ENCODE measurements at places on chromosomes 12 and 14. TPM values are rescaled to one million over a fixed set of nuclear protein-coding genes. Genes with fewer than 3 reads are reported as not detected.

DNA sequence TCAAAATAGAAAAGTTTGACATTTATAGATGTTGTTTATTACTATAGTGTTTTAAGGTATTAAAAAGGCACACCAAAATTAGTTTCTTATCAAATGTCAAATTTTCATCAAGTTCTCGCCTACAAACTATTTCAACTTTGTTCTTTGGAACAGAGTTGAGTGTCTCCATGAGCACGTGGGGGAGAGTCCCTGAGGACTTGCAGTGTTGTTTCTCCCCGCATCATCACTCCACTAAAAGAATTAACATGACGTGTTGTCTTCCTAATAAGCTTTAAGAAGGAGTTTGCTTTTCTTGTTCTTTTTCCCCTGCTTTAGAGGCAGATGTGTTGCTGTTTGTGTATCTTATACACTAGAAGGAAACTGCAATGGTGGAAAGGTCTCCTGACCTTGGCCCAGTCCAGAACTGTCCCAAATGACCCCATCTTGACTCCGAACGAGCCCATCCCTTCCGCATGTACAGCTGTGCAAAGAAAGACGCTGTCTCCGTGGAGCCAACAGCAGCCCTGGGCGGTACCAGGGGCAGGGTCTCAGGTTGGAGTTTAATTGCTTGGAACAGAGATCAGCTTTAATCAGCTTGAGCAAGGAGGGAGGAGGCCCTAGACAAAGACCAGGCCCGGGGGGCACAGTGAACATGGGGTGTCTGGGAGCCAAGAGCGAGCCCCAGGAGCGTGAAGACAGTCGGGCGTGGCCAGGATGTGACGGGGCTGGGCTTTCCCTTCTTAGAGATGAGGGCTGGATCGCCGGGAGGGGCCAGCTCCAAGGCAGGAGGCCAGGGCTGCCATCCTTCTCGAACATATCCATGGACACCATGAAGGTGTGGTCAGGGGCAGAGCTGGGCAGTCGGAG lies 215.4 kb upstream of the RTL1 start:
- no peak for DNase-seq

GRCh38 chr12:56280849-56281248 lies 14.1 kb downstream of the COQ10A start:
- no peak for DNase-seq

DNA sequence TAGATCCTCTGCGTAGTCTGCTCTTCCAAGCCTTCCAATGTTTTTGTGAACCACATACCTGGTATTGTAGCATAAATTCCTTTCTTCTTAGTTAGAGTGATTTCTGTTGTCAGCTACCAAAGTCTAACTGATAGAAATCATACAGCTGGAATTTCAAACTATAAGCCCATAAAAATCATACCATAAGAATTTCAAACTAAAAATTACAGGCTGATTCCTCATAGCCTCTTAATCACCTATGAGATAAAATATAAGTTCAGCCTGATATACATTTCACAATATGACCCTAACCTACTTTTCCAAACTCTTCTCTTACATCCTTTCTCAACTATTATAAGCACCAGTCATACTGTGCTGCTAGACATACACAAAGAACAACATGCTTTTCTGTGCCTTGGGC lies 64.8 kb downstream of the PTHLH start:
- DNase-seq, result no peak

- no peak for DNase-seq
These were observed 70.2 kb upstream of the TBX5 start for GRCh38 chr12:114476159-114476558.

DNA sequence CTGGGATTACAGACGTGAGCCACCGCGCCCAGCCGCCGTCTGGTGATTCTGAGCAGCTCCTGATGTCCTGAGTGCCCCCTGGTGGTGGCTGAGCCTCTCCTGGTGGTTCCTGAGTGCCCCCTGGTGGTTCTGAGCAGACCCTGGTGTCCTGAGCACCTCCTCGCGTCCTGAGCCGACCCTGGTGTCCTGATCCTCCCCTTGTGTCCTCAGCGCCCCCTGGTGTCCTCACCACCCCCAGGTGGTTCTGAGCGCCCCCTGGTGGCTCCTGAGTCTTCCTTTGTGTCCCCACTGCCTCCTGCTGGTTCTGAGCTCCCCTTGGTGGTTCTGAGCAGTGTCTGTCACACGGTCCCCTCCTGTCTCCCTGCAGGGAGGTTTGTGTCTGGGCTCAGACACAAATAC lies 1304.9 kb downstream of the TMEM121 start:
- DNase-seq, result peak; percentile 20

GRCh38 chr12:46958599-46959290 lies 120.7 kb upstream of the PCED1B start:
- DNase-seq, result no peak

GRCh38 chr14:89672636-89673511 lies 255.8 kb upstream of the FOXN3 start:
- DNase-seq, result no peak

- DNase-seq, result no peak
These were observed 85.8 kb upstream of the WSCD2 start for GRCh38 chr12:108043286-108043685.

DNA sequence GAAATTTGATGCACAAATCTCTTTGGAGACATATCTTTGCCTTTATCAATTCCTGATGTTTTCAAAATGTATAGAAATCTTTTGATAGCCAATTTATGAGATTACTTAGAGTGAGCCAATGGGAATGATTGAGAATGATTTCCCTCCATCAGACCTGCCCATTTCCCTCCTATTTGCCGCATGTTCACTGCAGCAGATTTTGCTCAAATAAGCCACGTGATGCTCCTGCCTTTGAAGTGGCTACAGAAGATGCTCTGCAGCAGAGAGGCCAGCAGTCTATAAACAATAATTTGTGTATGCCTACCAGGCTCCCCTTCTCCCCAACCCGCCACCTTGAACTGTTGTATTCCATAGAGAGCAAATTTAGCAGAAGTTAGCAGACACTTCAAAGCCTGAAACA lies 21.9 kb downstream of the WIF1 start:
- DNase-seq, result no peak

The GALNT8 gene
- 0.33 TPM for total RNA-seq

GRCh38 chr12:89328151-89329030 lies 23.9 kb downstream of the DUSP6 start:
- no peak for DNase-seq

GRCh38 chr12:123867141-123867540 lies 105.0 kb downstream of the DNAH10 start:
- no peak for DNase-seq

The TEX52 gene
- total RNA-seq, result not detected

- peak; percentile 88 for DNase-seq
These were observed at the start of gene NUDT14 for GRCh38 chr14:105180592-105181548. Gene NUDT14 (minus strand): TSS chr14:105181312. CDS start chr14:105181209, 103 bp downstream.

DNA sequence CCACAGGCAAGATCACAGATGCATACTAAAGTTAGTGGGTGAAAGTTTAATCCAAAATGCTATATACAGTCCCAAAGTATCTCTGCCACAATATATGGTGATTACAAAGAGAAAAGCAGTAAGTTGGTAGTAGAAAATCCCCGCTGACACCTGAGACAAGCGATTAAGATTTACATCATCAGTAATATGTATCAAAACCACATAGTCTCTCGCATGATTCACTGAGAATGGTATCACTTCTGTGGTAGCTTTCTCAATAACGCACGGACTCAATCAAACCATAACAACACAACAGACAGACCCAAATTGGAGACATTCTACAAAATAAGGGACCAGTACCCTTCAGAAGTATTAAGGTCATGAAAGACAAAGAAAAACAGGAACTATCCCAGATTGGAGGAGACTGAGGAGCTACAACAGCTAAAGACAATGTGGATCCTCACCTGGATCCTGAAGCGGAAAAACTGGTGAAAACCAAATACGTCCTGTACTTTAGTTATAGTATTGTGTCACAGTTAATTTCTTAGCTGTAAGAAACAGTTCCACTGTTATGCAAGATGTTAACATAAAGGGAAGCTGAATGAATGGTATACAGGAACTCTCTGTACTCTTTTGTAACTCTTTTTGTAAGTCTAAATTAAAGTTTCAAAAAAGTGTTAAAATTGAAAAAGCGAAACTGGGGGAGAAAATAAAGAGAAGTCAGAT lies 51.0 kb downstream of the SPTLC2 start:
- DNase-seq, result no peak

GRCh38 chr14:84555493-84555892 lies 974.5 kb upstream of the FLRT2 start:
- DNase-seq, result no peak

- no peak for DNase-seq
These were observed 328.8 kb upstream of the DIO3 start for GRCh38 chr14:101232340-101233020.

GRCh38 chr12:19121449-19122018 lies 8.0 kb upstream of the PLEKHA5 start:
- DNase-seq, result no peak

- DNase-seq, result no peak
These were observed 138.5 kb downstream of the BCAT1 start for GRCh38 chr12:24810378-24810777.

The KRT6C gene
- total RNA-seq, result not detected

The SERPINA12 gene
- total RNA-seq, result not detected

DNA sequence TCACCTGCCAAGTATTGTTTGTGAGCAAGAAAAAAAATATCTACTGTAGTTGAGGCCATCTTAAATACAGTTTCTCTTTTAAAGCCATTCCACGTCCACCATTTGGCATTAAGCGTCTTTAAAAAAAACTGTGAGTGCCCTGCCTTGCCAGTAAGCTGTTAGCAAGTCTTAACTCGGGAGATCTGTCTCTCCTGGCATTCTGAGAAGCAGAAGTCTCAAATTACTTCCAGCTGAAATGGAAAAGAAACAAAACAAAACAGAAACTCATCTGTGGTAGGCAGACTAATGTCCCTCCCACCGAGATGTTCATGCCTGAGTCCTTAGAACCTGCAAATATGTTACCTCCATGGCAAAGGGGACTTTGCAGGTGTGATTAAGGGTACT lies 126.2 kb downstream of the CRADD start:
- no peak for DNase-seq

DNA sequence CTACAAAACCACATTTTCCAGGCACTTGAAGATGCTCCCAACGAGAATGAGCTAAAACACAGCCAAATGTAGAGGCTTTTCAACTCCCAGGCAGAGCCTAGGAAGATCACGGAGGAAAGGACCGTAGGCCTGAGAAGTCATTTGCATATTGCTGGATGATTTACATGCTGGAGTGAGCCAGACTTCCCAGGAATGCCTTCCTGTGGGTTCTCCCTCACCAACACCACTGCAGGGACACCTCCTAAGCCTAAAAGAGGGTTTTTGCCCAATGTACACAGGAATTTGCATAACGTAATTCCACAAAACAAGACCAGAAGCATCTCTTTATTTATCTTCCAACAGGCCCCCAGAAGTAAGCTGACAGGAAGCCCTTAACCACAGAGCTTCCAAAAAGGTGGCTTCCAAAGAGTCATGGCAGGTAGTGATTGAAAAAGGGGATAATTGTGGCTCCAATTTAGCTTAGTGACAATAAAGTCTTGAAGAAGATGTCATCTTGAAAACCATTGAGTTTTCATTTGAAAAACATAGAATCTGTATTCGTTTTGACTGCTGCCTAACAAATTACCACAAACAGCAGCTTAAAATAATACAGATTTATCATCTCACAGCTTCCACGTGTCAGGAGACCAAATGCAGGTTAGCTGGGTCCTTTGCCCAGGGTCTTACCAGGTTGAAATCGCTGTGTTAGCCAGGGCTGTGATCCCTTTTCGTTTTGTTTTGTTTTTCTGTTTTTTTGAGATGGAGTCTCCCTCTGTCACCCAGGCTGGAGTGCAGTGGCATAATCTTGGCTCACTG lies 116.2 kb downstream of the EGLN3 start:
- no peak for DNase-seq

GRCh38 chr14:40623643-40624042 lies 983.0 kb upstream of the LRFN5 start:
- DNase-seq, result no peak

The SERPINA5 gene
- total RNA-seq, result not detected

DNA sequence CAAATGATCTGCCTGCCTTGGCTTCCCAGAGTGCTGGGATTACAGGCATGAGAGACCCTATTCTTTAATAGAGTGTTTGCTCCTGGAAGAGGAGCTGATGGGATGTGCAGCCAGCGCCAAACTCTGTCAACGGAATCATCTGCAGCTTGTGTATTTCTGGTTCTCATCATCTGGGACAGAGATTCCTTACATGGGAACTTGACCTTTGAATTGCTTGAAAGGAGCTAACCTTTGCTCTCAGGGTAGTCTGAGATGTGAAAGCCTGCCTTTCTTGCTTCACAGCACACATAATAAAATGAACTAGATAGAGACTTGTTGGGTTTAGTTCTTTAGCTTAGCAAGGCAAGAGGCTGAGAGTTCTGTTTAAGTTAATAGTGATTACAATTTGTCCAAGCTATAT lies 120.0 kb downstream of the OTOGL start:
- no peak for DNase-seq

DNA sequence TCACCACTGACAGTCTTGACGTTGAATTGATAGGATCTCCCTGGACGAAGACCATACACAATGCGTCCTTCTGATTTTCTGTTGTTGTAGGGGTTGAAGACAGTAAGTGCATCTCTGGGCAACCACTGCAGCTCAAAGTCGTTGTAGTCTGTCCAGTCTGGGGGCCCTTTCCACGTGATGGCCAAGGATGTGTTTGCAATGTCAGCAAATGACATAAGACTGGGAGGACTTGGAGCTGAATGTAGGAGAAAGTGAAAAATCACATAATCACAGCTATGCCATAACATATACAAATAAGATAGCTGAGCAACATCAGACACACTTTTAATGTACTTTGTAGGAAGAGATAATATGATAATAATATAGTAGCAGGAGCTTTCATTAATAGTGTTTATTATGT lies 77.8 kb downstream of the PTPRB start:
- DNase-seq, result no peak

DNA sequence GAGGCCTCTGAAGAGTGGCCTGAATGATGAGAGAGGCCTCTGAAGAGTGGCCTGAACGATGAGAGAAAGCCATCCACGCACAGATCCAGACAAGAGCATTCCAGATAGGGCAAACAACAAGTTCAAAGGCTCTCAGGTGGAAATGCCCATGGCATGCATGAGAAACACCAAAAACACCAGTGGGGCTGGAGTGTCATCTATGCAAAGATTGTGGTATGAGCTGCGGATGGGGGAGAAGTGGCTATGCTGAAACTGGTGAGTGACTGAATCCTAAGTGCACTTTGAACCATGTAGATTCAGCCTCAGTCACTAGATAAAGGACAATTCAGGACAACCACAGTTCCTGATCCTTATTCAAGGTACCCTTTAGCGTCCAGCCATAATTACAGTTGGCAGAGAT lies 79.4 kb upstream of the GZMB start:
- DNase-seq, result no peak

DNA sequence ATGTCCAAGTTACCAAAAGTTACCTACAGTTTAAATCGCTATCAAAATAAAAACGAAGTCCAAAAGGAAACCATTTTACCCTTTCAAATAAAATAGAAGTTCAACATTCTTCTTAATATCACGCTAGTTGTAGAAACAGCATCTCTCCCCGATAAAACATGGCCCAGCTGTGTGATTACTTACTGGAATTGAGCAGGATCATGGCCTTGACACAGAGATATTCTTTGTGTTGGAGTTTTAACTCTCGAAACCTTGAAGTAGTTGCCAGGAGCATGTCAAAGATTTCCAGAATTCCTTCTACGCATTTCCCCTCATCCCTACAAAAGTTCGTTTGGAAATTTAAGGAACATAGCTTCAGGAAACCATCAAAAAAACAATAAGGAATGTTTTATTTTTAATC lies 44.8 kb downstream of the ESR2 start:
- DNase-seq, result no peak

- DNase-seq, result no peak
These were observed 11.0 kb upstream of the GOLGA3 start for GRCh38 chr12:132839558-132840235.

The OR6C6 gene
- total RNA-seq, result not detected

The OAS2 gene
- 10.7 TPM for total RNA-seq

- DNase-seq, result no peak
These were observed 115.0 kb downstream of the DACT1 start for GRCh38 chr14:58752771-58753201.
